ENCODE measurements at places on chromosomes 7 and 10.

- DNase-seq = no peak
Observed at GRCh38 chr7:147646568-147646967, 944.0 kb upstream of the C7orf33 start.

DNA sequence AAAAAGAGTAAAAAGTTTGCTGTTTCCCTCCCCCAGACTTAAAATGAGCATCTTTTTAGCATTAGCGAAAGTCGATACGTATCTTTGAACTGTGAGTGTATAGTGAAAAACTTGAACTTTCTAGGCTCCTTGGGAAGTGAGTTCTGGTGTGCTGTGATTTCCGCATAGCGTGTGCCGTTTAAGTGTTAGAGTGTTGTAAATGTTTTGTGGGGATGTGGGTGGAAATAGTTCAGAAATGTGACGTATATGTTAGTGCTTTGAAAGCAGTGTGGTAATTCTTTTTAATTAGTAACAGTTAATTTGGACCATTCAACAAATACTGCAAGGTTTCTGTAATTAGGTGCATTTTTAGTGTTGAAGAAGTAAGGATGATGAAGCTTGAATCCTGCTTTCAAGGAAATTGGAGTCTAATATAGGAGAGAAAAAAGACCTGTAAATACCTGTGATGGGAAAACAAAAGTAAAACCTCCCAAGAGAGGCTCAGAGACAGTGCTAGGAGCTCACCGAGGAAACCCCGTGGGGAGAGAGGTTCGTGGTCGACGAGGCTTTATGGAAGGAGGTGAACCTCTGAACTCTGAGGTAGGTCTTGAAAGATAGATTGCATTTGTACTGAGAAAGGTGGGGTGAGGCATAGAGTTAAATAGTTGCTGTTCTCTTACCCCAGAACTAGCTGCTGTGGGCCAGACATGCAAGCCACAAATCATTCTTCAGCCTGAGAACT is 40.8 kb downstream of the RBM33 start:
- no peak for DNase-seq

DNA sequence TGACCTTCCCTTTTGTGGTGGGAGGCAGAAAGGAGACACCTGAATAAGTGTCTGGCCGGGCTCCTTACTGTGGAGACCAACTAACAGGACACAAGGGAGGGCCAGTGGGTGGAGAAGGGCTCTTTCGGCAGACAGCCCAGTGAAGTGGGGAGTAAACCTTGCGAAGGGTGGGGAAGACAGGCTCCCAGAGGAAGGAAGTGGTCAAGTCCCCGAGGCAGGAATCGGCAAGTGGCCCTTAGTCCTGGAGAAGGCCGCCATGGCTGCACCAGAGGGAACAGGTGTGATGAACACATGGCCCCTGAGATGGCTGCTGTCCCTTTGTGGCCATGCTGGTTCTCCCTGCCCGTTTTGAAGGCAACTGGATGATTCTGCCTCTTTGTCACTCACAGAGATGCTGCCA is 187.2 kb upstream of the IGFBP3 start:
- DNase-seq = no peak

DNA sequence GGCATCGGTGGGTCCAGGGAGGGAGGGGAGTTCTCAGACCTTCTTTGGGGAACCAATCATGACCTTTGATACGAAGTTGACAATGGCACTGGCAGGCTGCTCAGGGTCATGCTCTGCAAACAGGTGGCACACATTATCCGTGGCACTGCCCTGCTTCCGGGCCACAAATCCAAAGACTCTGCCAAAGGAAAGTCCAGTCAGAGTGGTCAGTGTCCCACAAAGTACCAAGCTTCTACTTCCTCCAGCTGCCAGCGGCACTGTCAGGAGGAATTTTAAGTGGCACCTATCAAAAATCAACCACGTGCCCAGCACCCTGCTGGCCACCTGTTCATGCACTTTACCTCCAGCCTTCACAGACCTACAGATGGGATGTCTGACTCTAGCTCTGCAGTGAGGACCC is 303.9 kb downstream of the TNS3 start:
- no peak for DNase-seq

GRCh38 chr10:129586898-129587443 is 119.9 kb downstream of the MGMT start:
- DNase-seq = no peak

DNA sequence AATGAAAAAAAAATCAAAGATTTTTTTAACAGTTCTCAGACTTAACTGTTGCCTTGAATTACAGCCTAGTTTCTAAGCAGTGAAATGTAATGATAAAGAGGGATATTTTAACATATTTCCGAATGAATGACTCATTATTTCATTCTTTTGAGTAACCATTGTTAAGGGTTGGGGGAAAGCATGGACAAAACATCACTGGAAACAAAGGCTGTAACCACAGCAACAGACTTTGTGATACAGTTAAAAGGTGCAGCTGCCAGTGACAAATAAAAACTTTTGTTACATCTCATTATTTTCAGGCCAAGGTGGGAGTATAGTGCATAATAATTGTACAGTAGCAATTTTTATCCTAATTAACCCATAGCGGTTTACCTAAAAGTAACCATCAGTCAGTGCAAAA is 172.6 kb downstream of the LRRTM3 start:
- DNase-seq = no peak

- DNase-seq = peak; percentile 32
Observed at GRCh38 chr10:784403-785088, 95.1 kb upstream of the DIP2C start.

DNA sequence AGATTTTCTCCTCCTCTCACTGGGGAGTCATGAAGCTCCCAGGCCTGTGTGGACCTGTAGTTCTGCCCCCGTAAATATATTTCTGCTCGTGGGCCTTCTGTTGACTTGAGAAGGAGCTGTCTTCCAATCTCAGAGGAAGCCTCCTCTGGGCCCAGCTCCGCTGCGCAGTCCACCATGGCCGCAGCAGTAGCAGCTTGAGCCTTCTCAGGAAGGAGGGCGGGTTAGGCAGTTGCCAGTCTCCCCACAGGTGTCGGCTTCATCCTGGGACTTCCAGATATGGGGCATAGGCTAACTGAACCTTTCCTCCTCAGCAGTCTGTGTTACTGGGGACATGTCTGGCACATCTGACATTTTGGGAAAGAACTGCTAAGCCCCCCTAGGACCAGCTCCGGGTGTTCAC is 62.9 kb upstream of the TRIM8 start:
- no peak for DNase-seq

DNA sequence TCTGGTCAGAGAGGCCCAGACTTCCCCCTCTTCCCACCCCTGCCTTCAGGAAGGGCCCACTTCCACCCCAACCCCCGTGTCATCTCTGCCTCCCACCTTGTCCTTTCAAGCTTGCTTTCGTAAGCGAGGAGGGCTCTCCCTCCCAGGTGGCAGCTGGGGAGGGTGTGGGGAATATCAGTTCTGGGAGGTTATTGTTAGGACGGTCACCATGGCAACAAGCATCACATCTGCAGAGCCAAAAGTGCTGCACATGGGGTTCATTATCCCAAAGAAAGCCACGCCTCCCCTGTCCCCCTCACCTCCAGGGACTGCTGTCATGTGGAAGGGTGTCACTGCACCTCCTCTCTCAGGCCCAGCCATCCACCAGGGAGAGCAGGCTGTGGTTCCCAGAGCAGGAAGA is 2.6 kb upstream of the CAMK2B start:
- no peak for DNase-seq

GRCh38 chr7:102387064-102387463 is 9.1 kb upstream of the PRKRIP1 start:
- no peak for DNase-seq

GRCh38 chr7:47514818-47515217 is 67.1 kb downstream of the TNS3 start:
- no peak for DNase-seq

- DNase-seq = no peak
Observed at GRCh38 chr7:112908086-112908485, 117.9 kb upstream of the TMEM168 start.

- DNase-seq = no peak
Observed at GRCh38 chr10:93601146-93601773, at the start of gene RBP4. RBP4 (minus strand) TSS chr10:93601235; CDS start chr10:93601028, 207 bp downstream.

DNA sequence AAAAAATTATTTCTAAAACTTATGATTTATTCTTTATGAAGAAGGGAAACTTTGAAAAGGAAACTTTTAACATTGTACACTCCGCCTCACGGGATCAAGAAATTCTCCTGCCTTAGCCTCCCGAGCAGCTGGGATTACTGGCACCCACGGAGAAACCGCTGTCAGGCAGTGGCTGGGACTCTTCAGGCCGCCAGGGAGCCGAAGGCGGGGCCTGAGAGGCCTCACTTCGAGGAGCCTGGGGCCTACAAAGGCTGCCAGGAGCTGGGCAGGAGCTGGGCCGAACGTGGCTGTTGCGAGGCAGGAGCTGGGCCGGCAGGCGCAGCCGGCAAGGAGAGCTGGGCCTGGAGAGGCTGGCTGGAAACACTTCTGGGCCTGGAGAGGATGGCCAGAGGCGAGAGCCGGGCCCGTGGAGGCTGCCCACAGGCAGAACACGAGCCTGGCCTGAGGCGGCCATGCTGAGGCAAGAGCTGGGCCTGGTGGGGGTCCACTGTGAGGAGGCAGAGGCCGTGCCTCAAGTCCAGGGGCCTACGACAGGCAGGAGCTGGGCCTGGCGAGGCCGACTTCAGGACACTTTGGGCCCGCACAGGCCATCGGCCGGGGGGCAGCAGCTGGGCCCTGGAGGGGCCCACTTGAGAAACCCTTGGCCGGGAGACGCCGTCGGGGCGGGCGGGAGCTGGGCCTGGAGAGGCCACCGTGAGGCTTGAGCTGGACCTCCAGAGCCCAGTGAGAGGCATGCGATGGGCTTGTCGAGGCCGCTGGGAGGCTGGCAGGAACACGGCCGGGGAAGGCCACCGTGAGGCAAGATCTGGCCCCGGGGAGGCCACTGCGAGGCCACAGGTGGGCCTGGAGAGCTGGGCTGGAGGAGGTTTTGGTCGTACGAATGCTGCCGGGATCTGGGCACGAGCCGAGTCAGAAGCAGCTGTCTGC is 23.7 kb downstream of the MDH2 start:
- no peak for DNase-seq

- DNase-seq = no peak
Observed at GRCh38 chr7:98357751-98358161, 43.1 kb downstream of the BAIAP2L1 start.

GRCh38 chr7:82542665-82543064 is 99.1 kb upstream of the CACNA2D1 start:
- peak; percentile 48 for DNase-seq

- DNase-seq = no peak
Observed at GRCh38 chr7:108736221-108736891, 166.7 kb downstream of the DNAJB9 start.

DNA sequence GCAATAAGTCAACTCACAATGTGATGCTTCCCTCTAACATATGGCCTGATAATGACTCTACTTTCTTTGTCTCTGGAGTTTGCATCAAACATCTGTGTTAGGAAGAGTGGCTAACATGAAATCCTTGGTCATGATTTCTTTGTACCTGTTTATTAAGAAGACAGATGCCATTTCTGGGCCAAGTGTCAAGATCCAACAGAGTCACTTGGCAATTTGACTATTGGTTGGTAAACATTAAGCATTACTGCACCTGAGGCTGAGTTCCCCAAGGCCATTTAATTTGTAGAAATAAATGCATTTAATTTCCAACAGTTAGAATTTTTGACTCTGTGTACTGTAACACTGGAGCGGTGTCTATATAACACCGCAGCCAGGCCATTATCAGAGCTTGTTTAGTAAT is 403.7 kb downstream of the GALNT17 start:
- DNase-seq = no peak

DNA sequence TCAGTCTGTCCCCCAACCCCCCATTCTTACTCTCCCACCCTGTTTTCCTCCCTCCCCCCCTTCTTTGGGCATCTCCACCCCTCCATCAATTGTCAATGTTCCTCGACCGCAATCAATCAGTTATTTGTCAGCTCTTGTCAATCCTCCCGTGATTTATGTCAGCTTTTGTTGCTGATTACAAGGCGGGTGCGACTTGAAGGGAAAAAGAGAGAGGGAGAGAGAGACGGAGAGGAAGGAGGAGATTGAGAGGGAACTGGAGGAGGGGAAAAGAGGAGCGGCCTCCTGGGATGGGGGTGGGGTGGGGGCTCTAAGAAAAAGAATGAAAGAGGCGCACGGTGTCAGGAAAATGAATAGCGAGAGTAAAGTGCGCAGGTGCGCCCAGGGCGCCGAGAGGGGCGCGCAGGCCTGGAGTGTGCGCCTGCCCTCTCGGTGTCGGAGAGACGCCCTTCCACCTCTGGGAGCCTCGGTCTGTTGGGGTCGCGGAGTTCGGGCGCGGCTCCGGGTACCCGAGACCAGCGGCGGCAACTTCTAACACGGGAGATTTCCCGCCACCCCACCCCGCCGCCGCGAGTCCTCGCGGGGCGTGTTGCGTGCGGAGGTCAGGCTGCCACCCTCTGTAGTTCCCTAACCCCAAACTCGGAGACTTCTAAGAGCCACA is 1.1 kb upstream of the ZNF503 start:
- DNase-seq = no peak

- DNase-seq = no peak
Observed at GRCh38 chr10:31583293-31583692, 264.3 kb downstream of the ZEB1 start.

DNA sequence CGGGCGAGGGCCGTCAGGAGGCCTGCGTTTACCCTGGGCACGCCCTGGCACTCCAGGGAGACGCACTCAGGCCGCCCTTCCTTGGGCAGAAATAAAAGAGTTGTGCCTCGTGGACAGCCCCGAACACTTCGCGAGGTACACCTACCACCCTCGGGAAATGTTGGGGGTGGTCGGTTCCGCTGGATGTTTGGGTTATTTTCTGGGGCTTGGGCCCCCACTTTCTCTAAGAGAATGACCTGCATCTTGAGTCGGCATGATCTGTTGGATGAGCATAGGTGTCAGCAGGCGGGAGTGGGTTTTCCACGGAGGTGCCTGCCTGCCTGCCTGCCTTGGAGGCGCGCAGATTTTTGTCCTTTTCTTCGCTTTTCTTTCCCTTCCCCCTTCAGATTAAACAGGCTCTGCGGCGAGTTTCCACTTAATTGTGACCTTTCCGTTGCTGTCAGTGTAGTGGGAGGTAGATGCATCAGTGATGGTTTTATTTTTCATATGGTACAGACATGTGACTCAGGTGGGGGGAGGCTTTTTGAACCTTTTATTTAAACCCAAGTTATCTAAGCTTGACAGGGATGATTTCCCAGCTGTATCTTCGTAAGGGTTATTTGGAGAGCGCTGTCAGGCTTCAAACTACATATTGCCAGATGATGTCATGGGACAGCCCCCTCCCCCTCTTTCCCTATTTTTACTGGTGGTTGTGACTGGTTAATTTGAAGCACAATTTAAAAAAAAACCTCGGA is 661 bp downstream of the HECTD2 start:
- DNase-seq = no peak

DNA sequence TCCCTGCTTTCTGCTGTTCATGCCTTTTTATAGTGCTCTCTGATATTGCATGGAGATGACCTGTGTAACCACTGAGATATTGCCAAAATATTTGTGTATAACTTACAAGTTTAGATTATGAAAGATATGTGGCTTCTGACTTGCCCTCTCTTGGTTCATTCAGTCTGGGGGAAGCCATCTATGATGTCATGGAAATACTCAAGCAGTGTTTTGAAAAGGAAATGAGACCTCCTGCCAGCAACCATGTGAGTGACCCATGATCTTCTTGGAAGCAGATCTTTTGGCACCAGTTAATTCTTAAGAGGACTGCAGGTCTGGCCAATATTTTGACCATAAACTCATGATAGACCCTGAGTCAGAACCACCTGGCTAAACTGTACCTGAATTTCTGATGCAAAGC is 183.0 kb downstream of the THSD7A start:
- DNase-seq = no peak

GRCh38 chr10:19819419-19820033 is 3.3 kb downstream of the PLXDC2 start:
- DNase-seq = no peak
